ENCODE measurements at places on chromosomes 7 and 10.

DNA sequence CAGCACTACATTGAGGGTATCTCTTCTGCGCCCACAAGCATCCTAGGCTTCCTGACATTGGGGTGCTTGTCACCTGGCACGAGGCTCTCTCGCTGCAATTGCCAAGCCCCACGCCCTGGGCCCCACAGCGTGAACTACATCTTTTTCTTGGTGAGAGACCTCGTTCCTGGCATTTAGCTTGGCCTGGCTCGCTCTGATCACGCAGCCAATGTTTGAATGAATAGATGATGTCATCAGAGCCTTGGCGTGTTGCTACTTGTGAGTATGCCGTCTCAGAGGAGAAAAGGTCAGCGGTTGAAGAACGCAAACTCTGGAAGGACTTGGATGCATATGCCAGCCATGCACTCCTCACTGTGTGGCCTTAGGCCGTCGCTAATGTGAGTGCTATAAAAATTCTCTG is 150.2 kb upstream of the AUTS2 start:
- DNase-seq = no peak

GRCh38 chr10:108696792-108697477 is 1226.4 kb downstream of the XPNPEP1 start:
- DNase-seq = no peak

DNA sequence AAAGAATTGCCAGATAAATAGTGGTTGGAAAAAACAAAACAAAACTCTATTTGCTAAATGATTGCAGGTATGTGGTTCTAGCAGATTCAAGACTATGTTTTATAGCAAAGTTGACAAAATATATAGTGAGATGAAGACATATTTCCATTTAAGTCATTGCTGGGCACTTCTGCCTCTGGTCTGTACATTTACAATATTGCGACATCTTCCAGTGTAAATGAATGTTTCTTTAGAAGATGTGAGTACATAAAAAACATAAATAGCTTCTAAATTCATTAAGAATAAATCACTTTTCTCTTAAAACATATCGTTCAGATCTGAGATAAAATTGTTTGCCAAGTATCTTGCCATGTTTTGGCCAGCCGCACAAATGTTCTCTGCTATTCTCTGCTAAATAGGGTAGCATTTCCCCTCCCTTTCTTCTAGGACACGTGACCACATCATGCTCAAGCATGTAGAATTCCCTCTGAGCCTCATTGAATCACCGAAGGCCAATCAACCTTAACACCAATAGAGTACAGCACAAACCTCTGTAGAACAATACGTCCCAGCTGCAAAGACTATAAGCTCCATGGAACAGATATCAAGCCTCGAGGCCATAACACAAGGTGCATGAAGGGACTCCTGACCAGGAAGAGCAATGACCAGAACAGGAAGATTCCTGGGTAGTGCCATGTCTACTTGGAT is 1173.3 kb downstream of the GATA3 start:
- DNase-seq = no peak

DNA sequence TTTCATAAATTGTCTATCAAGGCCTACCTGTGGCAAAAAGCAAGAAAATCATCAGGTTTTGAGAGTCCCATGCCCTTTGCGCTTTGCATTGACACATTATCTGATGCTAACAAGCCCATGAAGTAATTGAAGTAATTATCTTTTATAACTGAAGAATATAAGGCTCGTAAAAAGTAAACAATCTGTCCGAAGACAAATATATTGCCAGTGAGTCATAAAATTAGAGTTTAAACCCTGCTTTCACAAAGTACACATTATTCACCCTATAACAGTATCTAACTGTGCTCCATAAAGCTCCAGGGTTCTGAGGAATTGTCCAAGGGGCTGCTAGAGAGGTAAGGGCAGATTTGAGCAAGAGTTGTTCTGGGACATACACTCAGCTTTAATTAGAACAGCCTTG is 102.3 kb upstream of the PPP1R3A start:
- DNase-seq = no peak

DNA sequence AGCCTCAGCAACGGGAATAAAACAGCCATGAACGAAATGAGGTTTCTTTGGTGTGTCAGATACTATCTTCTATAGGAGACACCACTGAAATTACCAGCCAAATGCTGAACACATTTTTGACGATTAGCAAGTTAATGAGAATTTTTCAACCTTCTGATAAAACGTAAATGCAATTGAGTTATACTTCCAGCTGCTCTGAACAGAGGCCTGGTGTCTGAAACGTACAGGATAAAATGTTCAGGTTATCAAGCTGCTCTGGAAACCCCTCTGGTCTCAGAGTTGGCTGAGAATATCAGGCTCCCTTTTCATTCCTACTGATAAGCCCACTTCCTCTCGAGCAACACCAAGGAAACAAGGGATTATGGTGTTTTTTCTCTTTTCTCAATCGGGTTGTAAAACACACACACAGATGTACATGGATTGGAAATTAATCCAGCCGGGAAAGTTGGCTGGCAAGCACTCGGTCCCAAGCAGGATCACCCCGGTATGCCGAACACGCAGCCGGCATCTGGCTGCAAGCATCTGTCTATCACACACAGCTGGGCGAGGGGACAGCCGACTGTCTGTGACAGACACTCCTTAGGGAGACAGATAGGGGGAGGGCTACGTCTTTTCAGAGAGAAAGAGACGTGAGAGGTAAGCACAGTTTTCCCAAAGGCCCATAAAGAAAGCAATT is 171.8 kb downstream of the PRKAG2 start:
- no peak for DNase-seq

DNA sequence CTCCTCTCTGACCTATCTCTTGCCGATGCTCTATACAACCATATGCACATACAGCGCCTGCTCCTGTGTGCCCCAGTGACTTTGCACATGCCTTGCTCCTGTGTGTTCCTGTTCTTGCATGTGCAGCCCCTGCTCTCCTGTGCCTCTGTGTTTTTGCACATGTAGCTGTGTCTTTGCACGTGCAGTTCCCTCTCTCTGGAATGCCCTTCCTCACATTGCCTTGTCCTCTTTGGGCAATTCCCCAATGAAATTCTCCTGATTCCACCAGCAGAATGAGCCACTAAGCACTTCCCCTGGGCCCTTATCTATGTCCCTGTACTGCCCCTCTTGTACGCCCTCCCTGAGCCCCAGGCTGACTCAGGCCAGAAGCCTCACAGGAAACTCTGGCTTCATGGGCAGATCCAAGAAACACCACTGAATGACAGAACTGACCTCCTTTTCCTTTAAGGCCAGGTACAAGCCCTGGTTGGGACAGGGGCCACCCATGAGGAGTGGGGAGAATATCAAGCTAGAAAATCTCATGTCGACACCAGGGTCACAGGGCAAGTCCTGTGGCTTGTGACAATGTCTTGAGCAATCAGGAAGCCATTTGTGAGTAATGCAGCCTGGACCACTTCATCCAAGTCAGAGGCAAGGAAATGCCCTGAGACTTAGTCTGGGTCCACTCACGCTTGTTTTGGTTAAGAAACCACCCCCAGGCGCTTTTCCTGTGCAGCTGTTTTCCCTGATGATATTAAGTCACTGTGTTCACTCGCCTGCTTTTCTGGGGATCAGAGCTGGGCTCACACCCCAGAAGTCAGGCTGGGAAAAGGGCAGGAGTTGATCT is 1.9 kb upstream of the ARHGAP22 start:
- peak; percentile 34 for DNase-seq

DNA sequence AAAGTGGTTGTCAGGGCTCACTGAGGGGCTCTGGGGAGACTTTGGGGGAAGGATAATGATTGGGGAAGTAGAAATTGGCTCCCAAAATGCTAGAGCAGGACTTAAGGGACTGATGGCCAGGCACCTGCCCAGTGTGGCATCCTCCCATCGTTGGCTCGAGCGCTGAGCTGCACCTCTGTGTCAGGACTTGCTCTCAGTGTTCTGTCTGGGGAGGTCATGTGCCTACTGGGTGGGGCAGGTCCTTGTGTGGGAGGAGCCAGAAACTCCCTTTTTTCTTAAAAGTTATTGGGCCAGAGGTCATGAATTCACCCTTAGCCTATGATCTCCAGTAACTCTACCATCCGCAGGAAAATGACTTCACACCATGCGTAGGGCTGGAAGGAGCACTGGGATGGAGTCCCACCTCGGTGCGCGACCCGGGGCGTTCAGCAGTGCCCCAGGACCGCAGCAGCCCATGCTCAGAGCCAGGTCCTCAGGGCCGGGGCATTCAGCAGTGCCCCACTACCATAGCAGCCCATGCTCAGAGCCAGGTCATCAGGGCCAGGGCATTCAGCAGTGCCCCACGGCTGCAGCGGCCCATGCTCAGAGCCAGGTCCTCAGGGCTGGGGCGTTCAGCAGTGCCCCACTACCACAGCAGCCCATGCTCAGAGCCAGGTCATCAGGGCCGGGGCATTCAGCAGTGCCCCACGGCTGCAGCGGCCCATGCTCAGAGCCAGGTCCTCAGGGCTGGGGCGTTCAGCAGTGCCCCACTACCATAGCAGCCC is 221.9 kb downstream of the EBF3 start:
- DNase-seq = no peak

DNA sequence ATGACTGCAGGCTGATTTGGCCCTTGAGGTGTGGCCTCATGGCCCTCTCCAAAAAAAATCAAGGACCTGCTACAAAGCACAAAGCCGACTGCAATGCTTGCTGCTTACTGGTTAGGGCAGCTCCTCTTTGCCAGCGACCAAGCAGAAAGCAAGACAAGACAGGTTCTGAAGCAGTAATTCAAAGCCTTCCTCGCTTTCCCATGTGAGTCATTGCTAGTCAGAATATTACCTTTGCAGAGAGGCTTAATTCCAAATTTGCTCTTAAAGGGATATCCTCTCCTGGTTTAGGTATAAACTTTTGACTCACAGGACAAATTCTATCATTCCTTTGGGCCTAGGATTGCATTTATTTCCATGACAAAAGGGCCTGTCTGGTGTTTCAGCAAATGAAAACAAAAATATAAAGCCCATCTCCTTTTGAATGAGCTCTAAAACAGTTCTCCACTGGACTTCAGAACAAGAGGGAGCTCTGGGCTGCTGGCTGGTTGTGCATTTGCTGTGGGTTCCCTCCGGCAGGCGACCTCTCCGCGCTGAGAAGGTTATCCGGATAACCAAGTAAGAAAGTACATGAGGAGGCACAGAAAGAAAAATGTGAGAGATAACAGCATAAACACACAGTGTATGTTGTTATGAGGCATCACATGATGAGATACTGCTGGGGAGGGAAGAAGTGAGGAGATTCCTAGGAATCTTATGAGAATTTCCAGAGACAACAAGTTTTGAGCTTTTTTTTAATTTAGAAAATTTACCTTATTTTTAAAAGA is 90.8 kb downstream of the EGFR start:
- no peak for DNase-seq

All from thoracic aorta (tissue), 2 donors.